ENCODE measurements at places on chromosomes 3 and 15.

GRCh38 chr15:33029109-33029652, 165.3 kb downstream of the FMN1 start:
- no peak for DNase-seq

DNA sequence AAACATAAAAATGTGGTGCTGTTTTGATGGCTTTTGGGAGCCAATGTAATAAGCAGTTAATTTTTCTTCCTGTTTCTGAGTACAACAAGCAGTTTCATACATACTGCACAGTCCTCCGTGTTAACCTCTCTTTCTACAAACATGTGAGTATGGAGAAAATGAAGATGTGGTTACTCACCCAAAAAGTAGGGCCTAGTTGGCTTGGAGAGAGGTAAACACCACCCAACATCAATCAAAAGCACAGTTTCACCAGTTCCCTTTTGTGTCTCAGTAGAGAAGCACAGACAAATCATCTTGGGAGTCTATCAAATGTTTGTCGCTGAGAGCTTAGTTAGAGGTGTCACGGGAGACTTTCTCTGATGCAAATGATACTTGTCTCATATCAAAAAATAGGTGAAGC, 320.2 kb downstream of the UNC13C start:
- DNase-seq: no peak

GRCh38 chr15:32867313-32867626, 149.5 kb downstream of the GREM1 start:
- DNase-seq: no peak

GRCh38 chr3:141268306-141268705, 36.7 kb downstream of the PXYLP1 start:
- no peak for DNase-seq

DNA sequence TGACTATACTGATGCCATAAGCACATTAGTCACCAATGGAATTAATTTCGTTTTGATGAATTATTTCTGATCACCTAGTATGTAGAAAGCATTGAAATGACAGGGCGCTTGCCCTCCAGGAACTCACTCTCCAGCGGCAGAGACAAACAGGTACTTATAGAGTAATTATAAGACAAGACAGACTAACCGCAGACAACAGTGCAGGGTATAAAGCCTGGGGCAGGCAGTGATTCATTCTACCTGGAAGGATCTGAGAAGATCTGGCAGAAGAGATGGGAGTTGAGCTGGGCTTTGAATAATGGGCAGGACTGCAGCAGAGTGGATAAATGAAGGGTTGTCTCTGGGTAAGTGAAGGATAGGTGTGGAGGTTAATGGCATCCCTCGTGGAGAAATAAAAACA, 331.8 kb downstream of the FGF12 start:
- no peak for DNase-seq

- DNase-seq: no peak
These were observed 78.8 kb downstream of the FBN1 start for GRCh38 chr15:48566668-48567067.

GRCh38 chr3:50374363-50375257, 15.3 kb upstream of the TMEM115 start:
- no peak for DNase-seq

DNA sequence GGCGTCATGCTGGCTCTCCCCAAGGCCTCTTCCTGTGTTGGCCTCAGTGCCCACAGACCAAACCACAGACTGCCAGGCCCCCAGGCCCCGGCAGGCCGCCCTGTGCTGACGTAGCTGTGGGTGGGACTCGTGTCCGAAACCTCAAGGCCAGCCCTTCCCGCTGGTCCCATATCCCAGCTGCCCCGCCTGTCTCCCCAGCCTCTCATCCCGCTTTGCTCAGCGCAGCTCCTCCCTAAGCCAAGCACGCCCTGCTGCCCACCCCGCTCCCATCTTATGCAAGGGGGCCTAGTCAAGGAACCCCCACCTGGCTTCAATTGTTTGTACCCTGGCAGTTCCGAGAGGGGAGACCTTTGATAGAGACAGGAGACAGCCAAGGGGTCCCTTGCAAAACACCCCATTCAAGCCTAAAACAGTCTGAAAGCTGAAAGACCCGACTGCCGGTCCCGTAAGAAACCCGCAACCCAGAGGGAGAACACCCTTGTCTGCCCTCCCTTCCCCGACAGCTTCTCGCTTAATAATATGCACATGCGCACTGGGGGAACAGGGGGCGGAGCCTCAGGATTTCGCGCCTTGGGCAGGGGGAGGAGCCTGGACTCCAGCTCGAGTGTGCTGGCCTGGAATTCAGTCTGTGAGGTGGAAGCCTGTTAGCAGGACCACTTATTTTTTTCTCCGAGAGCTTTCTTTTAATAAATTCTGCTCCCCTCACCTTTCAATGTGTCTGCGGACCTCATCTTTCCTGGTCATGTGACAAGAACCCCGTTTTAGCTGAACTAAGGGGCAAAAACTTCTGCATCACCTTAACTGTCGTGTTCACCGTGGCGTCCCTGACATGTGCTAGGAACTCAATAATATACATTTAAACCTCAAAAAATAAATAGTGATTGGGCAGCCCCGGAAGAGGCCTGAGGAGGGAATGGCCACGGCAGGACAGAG, 17.2 kb downstream of the TNFAIP8L3 start:
- DNase-seq: no peak

GRCh38 chr3:62131050-62131449, 242.3 kb downstream of the FEZF2 start:
- DNase-seq: no peak

GRCh38 chr3:8579096-8579495, 65.5 kb downstream of the SSUH2 start:
- no peak for DNase-seq

DNA sequence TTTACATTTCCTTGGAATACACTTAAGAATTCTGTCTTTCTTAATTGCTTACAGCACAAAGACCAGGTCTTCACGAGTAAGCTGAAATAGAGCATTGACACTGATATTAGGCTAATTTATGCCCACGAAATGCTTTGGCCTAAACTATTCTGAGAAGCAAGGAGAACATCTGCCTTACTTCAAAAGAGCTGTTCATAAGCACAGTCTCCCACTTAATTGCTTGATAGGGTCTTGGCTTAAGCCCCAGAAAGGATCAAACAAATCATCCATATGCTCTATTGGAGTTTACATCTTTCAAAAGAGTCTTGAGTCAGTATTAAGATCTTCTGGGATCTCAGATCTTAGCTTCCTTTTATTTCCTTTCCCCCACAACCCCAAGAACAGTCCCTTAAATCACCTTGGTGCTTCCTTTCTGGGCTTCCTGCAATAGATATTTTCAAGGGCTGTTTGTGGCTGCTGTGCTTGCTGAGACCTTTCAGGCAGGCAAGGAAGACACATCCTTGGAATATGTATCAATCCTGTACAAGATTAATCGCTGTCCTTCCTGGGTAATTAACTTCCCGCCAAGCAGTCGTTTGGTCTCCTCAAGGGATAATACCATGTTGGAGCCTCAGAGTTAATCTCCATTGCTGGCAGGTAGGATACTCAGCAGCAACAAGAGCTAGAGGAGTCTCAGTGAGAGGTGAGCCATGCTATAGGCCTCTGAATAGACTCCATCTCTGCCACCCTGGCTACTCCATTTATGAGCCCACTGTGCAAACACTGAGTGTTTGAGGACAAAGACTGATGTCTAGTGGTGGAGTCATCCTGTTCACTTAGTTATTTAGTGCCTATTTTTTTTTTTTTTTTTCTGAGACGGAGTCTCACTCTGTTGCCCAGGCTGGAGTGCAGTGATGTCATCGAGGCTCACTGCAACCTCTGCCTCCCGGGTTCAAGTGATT, 37.1 kb downstream of the TMEM158 start:
- DNase-seq: peak; percentile 89

- DNase-seq: no peak
These were observed 193.1 kb downstream of the ABHD5 start for GRCh38 chr3:43883729-43884396.

DNA sequence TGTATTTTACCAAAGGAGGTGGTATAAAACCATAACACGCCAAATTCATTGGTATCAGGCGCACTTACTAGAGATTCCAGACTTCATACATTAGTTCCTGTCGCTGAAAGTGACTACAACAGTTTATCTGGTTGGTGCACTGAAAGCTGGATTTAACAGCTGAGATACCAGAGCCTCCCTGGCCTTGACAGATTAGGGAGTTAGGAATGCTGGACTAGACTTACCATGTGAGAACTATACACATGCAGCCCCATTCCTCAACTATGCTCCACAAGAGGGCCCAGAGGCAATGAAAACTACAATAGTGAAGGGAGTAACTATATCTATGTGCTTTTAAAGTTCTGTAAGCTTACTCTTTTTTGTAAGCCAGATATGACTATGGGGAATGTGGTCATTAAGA, 174.4 kb downstream of the STAG1 start:
- DNase-seq: no peak

DNA sequence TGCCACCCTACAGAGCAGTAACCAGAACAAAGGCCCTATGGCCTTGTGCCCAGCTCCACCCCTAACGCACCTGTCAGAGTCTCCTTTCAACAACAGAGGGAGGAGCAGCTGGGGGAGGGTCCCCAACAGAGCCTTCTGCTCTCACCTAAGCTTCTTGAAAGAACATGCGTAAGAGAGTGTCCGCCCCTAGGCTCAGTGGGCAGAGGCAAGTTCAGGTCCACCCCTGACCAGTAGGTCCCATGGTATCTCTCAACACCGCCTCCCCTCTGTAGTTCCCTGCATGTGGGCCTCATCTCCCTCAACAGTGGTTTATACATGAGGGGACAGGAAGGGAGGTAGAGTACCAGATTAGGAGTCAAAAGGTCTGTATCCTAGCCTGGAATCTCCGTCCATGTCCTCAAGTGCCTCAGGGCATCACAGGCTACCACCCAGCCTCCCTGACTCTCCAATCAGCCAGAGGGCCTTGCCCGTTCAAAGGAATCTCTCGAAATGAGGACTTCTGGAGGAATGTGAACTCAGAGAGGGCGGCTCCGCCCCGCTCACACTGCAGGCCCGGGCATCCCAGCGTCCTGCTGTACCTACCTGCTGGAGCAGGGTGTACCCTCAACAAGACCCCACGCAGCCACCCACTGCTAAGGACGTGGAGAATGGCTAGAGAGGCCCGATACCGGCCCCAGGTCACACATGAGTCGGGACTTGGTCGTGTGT, 680 bp downstream of the POC1A start:
- no peak for DNase-seq

DNA sequence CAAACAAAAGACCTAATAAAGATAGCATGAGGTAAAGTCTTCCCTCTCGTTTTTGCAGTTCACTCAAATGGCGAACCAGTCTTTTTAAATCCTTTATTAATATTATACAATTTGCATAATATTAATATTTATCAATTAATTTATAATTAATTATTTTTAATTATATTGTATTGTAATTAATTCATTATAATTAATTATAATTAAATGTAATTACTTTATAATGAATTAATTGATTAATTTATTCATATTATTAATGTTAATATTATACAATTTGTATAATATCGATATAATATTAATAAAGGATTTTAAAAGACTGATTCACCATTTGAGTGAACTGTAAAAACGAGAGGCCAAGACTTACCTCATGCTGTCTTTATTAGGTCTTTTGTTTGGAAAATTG, 1045.4 kb upstream of the CADM2 start:
- no peak for DNase-seq

- no peak for DNase-seq
These were observed 10.6 kb downstream of the ARPP19 start for GRCh38 chr15:52558196-52558595.

DNA sequence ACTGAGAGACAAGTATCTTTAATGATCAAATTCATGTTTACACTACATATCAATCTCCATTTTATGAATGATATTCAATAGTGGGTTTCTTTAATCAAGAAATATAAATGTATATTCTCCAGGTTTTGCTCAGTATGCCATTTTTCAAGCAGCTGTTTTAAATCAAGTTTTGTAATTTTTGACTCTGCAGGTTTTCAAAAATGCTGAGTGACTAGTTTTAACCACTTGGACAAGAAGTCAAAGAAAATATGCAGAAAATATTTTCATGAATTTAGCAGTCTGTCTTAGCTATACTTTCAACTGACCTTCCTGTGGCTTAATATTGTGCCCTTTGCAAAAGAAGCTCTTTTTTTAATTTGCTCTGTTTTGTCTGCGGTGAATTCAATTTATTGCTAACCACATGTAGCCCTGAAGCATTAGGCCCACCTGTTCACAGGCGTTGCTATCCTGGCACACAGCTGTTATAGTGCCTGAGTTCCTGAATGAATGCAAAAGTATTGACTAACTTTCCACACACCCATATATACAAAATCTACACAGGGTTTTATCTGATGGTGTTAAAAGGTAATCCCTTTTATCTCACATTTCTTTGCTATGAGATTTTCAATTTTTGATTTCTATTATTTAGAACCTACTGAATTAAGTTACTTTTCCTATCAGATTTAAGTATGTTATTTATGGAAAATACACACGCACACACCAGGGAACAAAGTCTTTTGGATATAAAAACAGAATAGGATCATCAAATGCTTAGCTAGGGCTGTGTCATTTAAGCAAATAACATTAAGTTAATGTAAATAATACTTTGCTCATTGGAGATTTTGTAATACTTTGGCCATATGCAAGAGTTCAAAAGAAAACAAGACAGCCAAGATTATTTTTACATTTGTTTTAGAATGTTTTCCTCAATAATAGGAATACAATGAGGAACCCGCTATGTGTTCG, 1166.1 kb upstream of the GBE1 start:
- DNase-seq: no peak

GRCh38 chr3:192514754-192515663, 212.3 kb downstream of the FGF12 start:
- peak; percentile 56 for DNase-seq

DNA sequence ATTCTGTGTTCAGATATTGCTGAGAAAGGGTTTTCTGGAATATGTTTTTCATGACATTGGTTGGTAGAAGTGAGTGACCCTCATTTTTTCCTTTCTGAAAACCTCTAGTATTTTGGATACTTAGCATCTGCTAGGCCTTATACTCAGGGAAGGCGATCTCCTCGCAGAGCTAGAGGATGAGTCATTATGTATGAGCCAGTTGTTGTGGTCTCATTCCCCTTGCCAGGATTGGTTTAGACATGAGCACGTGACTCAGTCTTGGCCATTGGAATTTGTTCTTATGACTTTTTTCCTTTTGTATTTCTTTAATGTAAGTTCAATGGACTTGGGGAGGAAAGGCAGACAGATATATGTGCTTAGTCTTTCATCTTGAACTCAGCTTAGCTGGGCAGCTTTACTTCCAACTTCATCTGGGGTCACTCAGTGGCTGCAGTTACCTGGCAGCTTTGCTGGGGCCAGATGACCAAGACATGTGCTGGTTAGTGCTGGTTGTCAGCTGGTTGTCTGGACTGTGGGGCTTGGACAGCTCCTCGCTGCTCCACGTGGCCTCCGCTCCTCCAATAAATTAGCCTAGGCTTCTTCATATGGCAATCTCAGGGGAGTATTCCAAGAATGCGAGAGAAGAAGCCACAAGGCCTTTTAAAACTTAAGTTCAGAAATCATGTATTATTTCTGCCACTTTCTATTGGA, 207.5 kb downstream of the IL20RB start:
- DNase-seq: no peak

- no peak for DNase-seq
These were observed 114.2 kb upstream of the ICE2 start for GRCh38 chr15:60593170-60593478.

- DNase-seq: no peak
These were observed 76.6 kb upstream of the LINGO1 start for GRCh38 chr15:77709135-77709886.

GRCh38 chr3:169234618-169235017, 428.9 kb downstream of the MECOM start:
- peak; percentile 44 for DNase-seq

Measured in NCI-H524 treated with DMSO at 0.1 percent for 48 hours (cell line).